ENCODE measurements at places on chromosomes 3 and 15.

DNA sequence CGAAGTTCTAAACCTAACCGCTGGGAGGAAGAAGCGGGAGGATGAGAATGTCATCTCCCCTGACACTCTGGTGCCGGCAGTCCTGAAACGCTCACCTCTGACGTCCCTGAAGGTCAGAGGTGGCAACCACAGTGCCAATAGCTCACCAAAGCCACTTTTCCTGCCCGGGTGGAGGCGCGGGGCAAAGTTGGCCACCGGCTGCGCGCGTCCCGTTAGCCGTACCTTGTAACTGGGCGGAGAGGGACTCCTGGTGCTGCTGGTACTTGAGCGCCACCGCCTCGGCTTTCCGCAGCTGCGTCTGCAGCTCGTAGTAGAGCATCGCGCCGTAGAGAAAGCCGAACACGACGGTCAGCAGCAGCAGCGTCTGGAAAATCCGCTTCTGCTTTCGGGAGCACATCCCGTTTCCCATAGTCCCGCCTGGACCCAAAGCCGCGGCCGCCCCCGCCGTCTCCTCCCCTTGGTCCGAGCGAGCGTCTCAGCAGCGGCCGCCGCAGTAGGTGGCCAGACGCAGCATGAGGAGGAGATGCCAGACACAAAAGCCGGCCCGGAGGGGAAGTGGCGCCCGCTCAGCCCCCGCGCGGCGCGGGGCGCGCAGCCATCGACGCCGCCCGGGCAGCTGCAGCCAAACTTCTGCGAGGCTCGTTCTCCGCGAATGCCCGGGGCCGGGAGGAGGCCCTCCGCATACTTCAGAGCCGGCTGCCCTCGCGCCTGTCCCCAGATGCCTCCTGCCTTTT lies 680 bp downstream of the GOLIM4 start:
- no peak for DNase-seq

- no peak for DNase-seq
Observed at GRCh38 chr3:195877767-195878423, 30.5 kb downstream of the TNK2 start.

GRCh38 chr3:6204891-6205290 lies 656.0 kb upstream of the GRM7 start:
- no peak for DNase-seq

GRCh38 chr15:98083203-98083910 lies 122.9 kb downstream of the ARRDC4 start:
- no peak for DNase-seq

- DNase-seq, result no peak
Observed at GRCh38 chr3:130374033-130374432, 28.6 kb downstream of the COL6A5 start.

- no peak for DNase-seq
Observed at GRCh38 chr3:52090131-52090932, 34.0 kb upstream of the DUSP7 start.
